ENCODE measurements at places on chromosomes 2 and 18. TPM values are rescaled to one million over a fixed set of nuclear protein-coding genes. Genes with fewer than 3 reads are reported as not detected.

NYAP2 gene
- total RNA-seq, result not detected

SIGLEC15 gene
- total RNA-seq, result 1.6 TPM

VAMP5 gene
- total RNA-seq, result not detected

MC2R gene
- not detected for total RNA-seq

DNA sequence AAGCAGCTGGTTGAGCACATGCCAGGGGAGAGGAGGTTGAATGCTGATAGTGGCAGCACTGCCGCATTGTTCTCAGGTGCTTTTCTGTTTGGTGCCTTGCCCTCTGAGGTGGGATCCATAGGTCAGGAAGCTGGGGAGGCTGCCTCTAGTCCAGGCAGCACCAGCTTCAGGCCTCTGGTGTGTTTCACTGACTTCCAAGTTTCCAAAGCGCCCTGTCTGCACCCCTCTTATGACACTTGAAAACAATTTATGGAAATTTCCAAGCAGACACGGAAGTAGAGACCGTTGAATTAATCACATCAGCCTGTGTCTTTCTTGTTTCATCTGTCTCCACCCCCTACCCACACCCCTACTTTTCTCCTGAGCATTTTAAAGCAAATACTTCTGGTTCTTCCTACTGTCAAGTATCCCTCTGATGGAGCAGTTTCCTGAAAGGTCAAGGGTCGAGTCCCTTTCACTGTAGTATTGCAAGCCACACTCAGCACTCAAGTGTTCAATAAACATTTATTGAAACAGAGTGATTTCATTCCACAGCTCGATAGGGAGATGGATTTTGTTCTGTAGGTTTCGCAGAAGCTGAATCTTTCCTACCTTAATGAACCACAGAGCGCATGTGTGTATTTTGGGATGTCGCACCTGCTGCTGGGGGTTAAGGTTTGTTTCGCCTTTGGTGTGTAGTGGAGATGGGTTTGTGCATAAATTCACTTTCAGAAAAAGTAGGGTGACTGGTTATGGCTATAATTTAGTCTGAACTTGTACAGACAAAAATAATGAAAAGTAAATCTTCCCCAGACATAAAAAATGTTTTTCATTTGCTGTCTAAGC lies 21.4 kb downstream of the DGKD start:
- no peak for DNase-seq
- H3K36me3 ChIP-seq, result no peaks in the 10 kb centered on the region
- no peak overlapping the region for H3K27ac ChIP-seq
- no peak overlapping the region for H3K4me3 ChIP-seq
- peaks cover 15% of the 10 kb centered on the region for H3K4me1 ChIP-seq
- no peaks in the 10 kb centered on the region for H3K27me3 ChIP-seq

GRCh38 chr2:139281124-139281523 lies 500.9 kb upstream of the NXPH2 start:
- no peak overlapping the region for H3K27ac ChIP-seq
- H3K4me3 ChIP-seq, result no peak overlapping the region
- no peak for DNase-seq

DNA sequence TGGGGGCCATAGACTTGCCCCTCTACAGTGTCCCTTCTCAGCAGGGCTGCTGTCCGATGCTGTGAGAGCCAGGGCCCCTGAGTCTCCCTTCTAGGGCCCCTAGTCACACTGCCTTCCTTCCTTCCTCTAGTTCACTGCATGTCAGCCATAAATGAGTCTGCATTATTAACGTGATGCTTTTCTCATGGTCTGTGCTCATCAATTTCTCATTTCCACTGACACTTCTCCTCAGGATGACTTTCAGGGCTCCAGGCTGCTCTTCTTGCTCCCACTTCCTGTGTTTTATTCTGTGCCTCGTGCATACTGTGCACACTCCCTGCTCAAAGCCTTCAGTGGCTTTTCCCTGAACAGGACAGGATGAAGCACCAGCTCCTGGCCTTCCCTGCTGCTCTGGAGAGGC lies 146.5 kb downstream of the FAM210A start:
- peak overlapping the region; percentile 55 for H3K4me3 ChIP-seq
- no peaks in the 10 kb centered on the region for H3K36me3 ChIP-seq
- H3K27ac ChIP-seq, result peak overlapping the region; percentile 99
- peak; percentile 69 for DNase-seq

- peak; percentile 76 for DNase-seq
- no peaks in the 10 kb centered on the region for H3K36me3 ChIP-seq
- H3K4me3 ChIP-seq, result peak overlapping the region; percentile 80
- peaks cover 23% of the 10 kb centered on the region for H3K4me1 ChIP-seq
- no peak overlapping the region for H3K27ac ChIP-seq
- H3K27me3 ChIP-seq, result no peaks in the 10 kb centered on the region
Observed at GRCh38 chr2:241271706-241272302, 43.7 kb downstream of the HDLBP start.

DNA sequence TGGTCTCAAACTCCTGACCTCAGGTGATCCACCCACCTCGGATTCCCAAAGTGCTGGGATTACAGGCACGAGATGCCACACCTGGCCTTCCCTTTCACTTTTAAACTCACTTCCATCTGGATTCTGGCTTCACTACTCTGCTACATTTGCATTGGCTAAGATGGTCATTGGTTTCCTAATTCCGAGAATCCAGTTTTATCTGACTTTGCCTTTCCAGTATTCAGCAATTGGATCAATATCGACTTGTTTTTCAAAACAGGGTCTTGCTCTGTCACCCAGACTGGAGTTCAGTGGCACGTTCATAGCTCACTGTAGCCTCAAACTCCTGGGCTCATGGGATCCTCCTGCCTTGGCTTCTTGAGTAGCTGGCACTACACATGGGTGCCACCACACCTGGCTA lies 4.7 kb upstream of the CD302 start:
- no peaks in the 10 kb centered on the region for H3K36me3 ChIP-seq
- no peaks in the 10 kb centered on the region for H3K4me1 ChIP-seq

DNA sequence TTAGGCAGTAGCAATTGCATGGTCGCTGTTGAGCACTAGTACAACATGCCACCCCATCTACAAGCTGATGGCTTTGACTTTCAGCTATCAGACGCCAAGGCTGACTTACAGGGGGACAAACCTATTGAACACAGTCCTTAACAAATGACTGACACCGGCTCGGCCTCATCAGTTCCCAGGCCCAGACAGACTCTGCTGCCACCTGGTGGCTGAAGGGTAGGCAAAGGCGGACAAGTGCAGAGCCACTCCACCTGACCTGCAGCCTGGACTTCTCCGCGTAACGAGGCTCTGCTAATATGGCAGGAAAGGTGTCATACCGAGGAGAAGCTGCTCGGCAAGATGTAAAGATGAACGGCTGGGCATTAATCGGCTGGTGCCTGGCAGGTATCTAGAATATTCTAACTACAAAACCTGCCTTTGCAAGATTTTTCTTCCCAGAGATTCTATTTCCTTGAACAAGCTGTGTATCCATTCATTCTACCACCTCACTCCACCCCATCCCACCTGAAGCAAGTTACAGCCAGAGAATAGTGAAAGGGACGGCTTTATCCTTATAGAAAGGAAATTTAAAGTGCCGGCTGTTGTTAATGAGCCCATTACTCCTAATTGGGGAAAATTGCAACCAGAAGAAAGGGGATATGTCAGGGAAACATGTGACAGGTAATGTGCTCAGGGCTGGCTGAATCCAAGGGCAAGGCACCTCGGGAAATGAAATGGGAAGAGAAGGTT lies 67.4 kb downstream of the STEAP3 start:
- peak; percentile 83 for DNase-seq
- H3K4me3 ChIP-seq, result no peak overlapping the region
- H3K27ac ChIP-seq, result no peak overlapping the region
- H3K27me3 ChIP-seq, result no peaks in the 10 kb centered on the region

- no peaks in the 10 kb centered on the region for H3K27me3 ChIP-seq
- no peak overlapping the region for H3K4me3 ChIP-seq
- H3K36me3 ChIP-seq, result no peaks in the 10 kb centered on the region
- no peak overlapping the region for H3K27ac ChIP-seq
- no peak for DNase-seq
Observed at GRCh38 chr2:30293303-30293921, 62.1 kb downstream of the LBH start.

GRCh38 chr18:39655341-39655740 lies 2089.7 kb upstream of the CELF4 start:
- DNase-seq, result no peak
- H3K4me3 ChIP-seq, result no peak overlapping the region
- no peaks in the 10 kb centered on the region for H3K27me3 ChIP-seq
- H3K27ac ChIP-seq, result no peak overlapping the region
- no peaks in the 10 kb centered on the region for H3K36me3 ChIP-seq

DNA sequence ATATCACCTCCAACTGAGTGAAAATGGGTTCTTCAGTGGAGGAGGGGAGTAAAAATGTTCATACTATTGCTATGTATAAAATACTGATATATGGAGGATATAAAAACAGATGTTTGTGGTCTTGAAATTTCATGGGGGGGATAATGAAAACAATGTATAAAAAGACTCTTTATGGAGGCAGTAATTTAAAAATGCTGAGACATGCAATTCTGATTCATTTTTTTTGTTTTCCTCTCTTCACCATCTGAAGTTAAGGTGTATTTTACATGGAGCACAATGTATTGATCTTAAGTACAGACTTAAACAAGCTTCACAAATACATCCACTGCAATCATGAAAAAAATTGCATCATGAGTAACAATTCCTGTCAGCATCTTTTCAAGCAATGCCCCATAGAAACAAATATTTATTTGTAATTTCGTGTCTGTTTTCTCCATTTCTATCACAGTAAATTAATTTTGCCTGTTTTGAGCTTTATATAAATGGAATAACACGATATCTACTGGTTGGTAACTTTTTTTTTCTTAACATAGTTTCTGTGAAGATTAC lies 393.2 kb upstream of the ZNF804A start:
- no peaks in the 10 kb centered on the region for H3K36me3 ChIP-seq
- no peak overlapping the region for H3K27ac ChIP-seq

DNA sequence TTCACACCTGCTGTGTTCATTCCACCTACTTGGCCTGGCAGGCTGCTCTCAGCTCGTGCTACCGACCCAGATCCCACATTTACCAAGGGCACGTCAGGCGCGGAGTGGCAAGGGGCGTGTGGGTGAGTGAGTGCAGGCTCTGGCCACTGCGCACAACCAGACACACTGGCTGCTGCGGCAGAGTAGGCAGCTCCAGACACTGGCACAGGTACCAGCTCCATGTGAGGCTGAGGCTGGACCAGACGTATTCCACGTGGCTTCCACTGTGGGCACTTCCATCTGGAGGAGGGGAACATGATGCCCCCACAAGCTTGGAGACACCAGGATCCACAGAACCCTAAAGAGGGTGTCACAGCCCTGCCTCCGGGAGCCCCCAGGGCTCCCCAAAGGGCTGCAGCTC lies 74.6 kb upstream of the ZNF804A start:
- H3K36me3 ChIP-seq, result no peaks in the 10 kb centered on the region
- H3K4me1 ChIP-seq, result no peaks in the 10 kb centered on the region
- no peak overlapping the region for H3K4me3 ChIP-seq

GRCh38 chr2:228532233-228532632 lies 350.7 kb upstream of the SPHKAP start:
- H3K4me3 ChIP-seq, result no peak overlapping the region
- no peak for DNase-seq
- no peaks in the 10 kb centered on the region for H3K36me3 ChIP-seq
- no peak overlapping the region for H3K27ac ChIP-seq

All from Karpas-422 (cell line).